ENCODE measurements at places on chromosomes 11 and 22.

GRCh38 chr11:45537614-45538013, 127.8 kb downstream of the CHST1 start:
- DNase-seq: no peak

- no peak for DNase-seq
Measured at GRCh38 chr11:91902312-91902711, 322.3 kb upstream of the FAT3 start.

DNA sequence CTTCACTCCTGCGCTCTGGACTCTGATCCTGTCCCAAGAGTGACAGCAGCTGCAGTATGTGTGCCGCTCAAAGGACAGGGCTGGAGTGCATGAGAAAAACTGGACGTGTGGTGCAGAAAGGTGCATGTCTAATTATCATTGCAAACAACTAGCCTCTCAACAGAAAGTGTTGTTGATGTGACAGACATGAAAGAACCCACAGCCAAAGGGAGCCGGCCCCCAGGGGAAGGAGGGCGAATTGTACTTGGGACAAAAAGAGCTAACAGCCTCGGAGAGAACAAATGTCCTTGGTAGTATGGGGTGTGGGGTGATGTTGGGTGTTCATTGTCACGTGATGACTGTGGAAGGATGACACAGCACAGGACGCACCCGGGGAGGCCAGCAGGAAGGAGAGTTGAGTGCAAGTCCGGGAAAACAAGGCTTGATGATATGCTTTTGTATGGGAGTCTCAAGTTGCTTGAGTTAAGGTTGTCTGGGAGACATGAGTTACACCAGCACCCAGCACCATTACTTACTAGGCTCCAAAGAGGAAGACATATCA, 325.5 kb downstream of the NTM start:
- no peak for DNase-seq

DNA sequence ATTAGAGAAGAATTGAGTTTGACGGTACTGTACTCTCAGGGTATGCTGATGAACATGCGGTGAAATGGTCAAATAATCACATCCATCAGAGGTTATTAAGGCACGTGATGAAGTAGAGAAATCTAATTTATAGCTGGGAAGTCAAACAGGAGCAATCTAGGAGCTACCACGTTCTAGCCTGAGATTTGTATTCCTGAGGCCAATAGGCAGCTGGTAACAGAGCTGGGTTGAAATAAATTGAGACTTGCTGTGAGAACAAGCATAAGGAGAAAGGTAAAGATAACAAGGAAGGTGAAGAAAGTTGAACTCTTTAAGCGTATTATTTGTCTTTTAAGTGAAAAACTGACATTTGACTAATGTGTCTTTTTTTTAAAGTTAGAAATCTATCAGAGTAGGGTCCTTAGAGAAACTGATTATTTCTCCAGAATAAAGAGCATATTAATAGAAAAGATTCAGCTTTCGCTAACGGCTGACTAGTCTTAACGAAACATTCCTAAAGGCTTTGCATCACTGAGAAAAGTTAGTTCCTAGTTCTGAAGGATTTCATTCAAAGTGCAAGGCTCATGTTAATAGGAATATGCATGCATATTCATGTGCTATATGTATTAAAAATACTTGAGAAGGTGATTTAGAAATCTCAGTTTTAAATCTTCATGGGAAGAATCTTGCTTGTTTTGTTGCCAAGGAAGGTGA, 5.2 kb upstream of the WEE1 start:
- no peak for DNase-seq

- DNase-seq: no peak
Measured at GRCh38 chr11:133078591-133079404, 453.5 kb downstream of the OPCML start.

DNA sequence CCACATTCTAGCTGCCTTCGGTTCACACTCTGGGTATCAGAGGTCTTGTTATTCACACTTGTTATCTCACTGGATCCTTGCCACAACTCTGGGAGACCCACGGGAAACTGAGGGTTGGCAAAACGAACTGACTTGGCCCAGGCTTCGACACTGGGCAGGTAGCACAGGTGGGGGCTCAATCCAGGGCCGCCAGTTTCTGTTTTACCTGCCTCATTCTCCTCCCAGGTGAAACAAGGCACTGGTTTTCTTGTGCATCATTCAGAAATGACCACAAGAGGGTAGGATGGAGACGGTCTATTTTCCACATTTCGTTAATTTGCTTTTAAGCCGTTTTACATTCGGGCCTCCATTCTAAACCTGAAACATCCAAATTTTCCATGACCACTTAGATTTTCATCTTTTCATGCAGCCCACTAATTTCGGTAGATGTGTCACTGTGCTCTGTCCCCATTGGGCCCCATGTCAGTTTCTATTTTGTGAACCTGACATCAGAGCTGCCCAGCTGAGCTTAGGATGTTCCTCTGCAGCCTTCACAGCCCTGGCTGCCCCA, 108.1 kb downstream of the KIAA1671 start:
- no peak for DNase-seq

GRCh38 chr22:39898997-39899396, 1.9 kb upstream of the GRAP2 start:
- no peak for DNase-seq

GRCh38 chr22:35409783-35410662, 10.1 kb downstream of the MCM5 start:
- no peak for DNase-seq

- DNase-seq: no peak
Measured at GRCh38 chr11:33932721-33933120, 40.8 kb upstream of the LMO2 start.

DNA sequence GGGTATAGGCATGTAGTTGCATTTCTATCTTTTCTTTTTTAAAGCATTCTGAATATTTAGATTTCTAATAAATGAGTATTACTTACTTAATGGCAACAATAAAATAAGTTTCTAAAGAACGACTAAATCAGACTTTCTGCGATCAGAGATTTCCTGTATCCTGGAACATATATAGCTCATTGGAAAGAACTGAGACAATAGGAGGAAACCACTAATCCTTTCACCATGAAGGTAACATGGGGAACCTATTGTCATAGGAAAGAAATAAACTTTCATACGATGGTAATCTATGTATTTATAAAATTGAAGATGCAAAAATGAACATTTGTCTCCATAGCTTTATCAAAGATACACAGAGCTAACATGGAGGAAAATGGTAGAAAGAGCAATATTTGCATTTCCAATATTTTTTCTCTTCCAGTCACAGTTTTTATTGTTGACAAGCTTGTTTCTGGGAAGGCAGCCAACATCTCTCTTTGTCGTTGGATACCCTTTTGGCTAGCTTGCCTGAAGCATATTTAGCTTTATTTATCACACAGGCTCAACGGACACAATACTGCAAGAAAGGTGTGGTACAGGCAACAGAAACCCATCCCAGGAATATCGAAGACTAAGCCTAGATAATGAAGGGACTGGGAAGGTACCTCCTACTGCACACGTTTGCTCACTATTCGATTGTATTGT, 293.3 kb upstream of the MPPED2 start:
- no peak for DNase-seq

GRCh38 chr11:117923773-117924172, 5.4 kb downstream of the TMPRSS13 start:
- DNase-seq: no peak

- DNase-seq: no peak
Measured at GRCh38 chr22:35883031-35883620, 145.5 kb downstream of the RBFOX2 start.

DNA sequence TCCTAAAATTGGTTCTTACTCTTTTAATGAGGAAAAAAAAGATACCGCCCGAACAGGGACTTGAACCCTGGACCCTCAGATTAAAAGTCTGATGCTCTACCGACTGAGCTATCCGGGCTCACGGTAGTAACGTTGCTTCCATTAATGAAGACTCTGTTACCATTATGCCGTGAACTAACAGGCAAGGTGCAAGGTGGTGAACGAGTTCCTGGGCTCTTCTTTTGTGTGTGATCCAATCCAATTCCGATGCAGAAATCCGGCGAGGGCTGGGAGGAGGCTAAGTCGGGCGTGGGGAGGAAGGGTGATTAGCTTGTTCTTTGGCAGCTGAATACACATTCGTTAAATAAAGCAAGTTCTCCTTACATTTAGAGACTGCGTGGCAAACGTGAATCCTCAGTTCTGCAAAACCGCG, 49.0 kb downstream of the OR4D9 start:
- peak; percentile 61 for DNase-seq

DNA sequence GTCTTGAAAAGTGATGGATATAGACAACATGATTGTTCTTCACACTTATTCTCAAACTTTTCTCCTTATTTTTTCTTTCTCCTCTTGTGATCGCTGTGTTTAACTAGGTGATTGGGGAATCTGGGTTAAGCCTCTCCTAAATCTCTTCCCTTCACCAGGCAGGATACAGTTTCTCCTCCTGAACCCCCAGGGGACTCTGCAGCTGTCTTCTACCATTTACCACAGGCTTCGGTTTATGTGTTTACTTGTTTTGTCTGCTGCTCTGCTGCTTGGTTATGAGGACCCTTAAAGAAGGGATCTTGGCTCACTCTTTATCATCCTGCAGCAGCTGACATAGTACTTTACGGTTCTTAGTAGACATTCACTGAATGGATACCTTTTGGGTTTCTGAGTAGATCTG, 124.2 kb downstream of the NCAM1 start:
- DNase-seq: no peak

- no peak for DNase-seq
Measured at GRCh38 chr11:46072172-46072964, 48.9 kb downstream of the PHF21A start.

GRCh38 chr11:77093987-77094840, 8.4 kb upstream of the OMP start:
- no peak for DNase-seq

- no peak for DNase-seq
Measured at GRCh38 chr22:40181323-40181722, 3.6 kb downstream of the TNRC6B start.

- no peak for DNase-seq
Measured at GRCh38 chr11:127392575-127392974, 392.0 kb upstream of the KIRREL3 start.

GRCh38 chr11:65931773-65932557, 12.7 kb downstream of the DRAP1 start:
- no peak for DNase-seq

GRCh38 chr22:19852177-19852781, 2.4 kb downstream of the GNB1L start:
- DNase-seq: no peak

DNA sequence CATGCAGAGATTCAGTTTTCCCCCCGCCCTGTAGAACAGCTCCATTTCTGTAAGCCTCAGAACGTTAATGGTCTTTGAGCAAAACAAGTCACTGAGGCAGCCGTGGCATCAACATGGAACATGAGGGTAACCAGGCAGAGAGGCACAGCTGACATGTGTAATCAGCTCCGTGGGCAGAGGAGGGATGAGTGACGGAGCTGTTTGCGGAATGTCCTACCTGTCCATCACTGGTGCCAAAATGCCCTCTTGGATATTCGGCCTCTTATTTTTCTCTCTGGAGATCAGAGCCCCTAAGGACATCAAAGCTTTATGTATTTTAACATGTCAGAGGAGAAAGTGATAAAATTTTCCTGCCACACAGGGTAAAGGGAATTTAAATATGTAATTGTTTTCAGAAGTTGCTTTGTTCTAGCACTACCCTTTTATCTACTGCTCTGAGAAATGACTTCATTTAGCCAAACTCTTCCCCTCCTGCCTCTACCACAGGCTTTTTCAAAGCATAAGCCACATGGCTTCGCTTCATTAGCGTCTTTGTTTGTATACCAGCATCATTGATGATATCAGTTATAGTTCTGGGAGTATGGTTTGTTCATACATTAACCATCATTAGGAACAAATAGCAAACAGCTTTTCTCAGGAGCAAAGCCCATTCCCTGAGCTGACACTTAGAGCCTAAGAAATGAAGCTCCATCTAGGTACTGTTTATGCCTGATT, 32.9 kb downstream of the C11orf71 start:
- no peak for DNase-seq

DNA sequence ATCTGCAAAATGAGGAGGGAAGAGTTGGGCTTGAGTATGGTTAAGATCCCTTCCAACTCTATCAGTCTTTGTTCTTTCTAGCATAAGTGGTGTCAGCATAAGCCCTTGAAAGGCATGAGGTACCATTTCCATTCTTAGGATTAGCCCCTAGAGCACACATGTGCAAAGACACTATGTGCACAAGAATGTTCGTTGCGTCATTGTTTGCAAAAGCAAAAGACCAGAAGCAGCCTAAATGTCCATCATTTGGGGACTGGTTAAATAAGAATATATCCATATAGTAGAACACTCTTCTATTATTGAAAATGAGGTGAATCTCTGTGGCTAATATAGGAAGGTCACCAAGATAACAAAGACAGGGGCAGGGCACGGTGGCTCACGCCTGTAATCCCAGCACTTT, 10.0 kb upstream of the KCTD14 start:
- no peak for DNase-seq
